ENCODE measurements at places on chromosomes 3 and 15.

GRCh38 chr3:31275038-31275572, 257.6 kb upstream of the STT3B start:
- no peak for DNase-seq

DNA sequence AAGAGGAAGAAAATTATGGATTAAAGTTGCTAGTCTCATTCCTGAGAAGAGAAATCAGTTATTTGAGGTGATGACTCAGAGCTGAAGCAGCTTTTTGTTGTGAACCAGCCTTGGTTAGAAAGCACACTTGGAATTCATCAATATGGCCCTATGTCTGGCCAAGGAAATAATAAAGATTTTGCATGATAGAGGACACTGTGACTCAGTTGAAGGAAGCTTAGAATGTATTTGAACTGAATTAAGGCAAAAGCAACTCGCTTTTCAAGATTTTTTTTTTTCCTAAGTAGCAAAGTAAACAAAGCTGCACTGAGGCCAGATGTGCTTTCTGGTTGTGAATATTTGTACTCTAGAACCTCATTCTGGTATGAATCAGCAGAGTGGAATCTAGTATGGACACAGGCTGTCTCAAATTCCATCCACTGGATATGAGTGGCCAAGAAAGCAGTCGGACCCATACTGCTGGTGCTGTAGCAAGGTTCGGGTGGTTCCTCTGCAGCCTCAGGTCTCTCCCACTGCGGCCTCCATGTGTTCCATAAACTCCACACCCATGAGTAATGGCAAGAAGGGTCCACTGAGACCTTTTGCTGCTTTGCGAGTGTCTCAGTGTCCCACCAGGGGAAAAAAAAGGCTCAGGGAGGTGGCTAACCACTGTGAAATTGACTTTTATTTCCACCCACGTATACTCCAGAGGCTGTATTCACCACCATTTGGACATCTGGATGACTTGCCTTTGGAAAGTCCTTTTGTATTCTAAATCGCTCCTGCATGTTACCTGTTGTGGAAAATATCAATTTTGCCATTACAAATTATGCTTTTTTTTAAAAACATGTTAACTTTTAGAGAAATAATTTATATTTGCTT, 53.1 kb downstream of the TGFBR2 start:
- DNase-seq: no peak

DNA sequence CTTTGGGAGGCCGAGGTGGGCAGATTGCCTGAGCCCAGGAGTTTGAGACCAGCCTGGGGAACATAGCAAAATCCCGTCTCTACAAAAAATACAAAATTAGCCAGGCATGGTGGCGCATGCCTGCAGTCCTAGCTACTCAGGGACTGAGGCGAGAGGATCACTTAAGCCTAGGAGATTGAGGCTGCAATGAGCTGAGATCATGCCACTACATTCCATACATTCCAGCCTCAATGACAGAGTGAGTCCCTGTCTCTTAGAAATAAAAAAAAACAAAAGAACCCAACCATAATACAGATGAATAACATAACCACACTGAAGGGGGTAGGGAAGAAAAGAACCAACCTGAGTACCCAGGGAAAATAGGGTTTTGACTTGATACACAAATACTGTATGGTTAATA, 19.7 kb upstream of the CGNL1 start:
- DNase-seq: no peak

- DNase-seq: no peak
Measured at GRCh38 chr3:64097920-64098319, 74.6 kb upstream of the PSMD6 start.

DNA sequence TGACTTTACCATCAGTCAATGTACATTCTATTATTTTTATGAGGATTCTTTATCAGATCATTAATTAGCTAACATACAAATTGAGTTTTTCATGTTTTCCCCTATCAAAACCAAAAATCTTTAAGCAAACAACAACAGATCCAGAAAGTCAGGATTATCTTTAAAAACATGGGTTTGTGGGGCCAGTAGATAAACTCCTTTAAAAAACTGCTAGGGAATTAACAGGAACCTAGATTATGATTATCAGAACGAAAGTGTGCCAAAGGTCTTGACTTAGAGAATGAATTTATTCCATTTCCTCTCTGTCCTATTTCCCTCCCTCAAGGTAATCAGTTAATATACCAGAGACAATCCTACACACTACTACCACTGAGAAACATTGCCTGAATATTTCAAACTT, 13.2 kb upstream of the CCDC13 start:
- no peak for DNase-seq

- DNase-seq: peak; percentile 74
Measured at GRCh38 chr15:85702321-85703101, 92.2 kb downstream of the KLHL25 start.

- DNase-seq: no peak
Measured at GRCh38 chr3:58111513-58112184, 99.1 kb downstream of the DNASE1L3 start.

- DNase-seq: no peak
Measured at GRCh38 chr15:28903555-28903954, 17.8 kb downstream of the APBA2 start.

DNA sequence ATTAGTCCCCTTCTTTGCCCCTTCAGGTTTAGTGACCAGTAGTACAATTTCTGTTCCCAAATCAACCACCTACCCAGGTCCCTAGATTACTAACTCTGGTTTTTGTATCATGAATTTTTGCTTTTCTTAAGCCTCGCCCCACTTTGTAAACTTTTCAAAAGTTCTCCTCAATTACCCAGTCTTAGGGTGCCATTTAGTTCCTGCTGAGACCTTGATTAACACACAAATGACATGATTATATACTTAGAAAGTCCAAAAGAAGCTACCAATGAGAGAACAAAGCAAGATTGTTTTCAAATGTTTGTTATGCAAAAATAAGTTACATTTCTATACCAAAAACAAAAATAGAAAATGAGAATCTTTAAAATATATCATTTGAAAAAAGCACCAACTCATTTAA, 594.4 kb downstream of the SQOR start:
- DNase-seq: no peak

GRCh38 chr3:46433841-46434240, 26.8 kb downstream of the CCRL2 start:
- DNase-seq: no peak

- no peak for DNase-seq
Measured at GRCh38 chr3:37924453-37924852, 62.8 kb downstream of the CTDSPL start.

- no peak for DNase-seq
Measured at GRCh38 chr3:126039870-126040269, 44.1 kb downstream of the SLC41A3 start.

DNA sequence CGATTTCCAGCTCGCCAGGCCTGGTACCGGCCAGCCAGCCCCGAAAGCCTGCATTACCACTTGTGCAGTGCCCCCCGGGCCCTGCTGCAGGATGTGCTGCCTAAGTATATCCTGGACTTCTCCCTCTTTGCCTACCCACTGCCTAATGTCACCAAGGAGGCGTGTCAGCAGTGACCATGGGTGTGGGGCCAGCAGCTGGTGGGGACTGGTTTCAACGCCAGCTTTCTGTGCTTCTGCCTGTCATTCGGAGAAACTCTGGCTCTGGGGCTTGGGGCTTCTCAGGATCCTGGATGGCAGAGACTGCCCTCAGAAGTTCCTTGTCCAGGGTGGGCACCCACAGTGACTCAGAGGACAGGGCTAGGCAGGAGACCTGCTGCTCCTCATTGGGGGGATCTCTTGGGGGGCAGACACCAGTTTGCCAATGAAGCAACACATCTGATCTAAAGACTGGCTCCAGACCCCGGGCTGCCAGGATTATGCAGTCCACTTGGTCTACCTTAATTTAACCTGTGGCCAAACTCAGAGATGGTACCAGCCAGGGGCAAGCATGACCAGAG, 1.5 kb downstream of the CHST14 start:
- DNase-seq: no peak

GRCh38 chr3:50466177-50466576, 37.3 kb downstream of the CACNA2D2 start:
- DNase-seq: no peak

DNA sequence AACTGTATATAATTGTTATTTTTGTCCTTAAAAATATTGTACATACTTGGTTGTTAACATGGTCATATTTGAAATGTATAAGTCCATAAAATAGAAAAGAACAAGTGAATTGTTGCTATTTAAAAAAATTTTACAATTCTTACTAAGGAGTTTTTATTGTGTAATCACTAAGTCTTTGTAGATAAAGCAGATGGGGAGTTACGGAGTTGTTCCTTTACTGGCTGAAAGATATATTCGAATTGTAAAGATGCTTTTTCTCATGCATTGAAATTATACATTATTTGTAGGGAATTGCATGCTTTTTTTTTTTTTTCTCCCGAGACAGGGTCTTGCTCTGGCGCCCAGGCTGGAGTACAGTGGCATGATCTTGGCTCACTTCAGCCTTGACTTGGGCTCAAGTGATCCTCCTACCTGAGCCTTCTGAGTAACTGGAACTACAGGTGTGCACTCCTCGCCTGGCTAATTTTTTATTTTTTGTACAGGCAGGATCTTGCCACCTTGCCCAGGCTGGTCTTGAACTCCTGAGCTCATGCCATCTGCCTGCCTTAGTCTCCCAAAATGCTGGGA, 10.7 kb downstream of the NFKBIZ start:
- DNase-seq: no peak

- DNase-seq: no peak
Measured at GRCh38 chr3:149736175-149736952, 15.9 kb downstream of the COMMD2 start.

GRCh38 chr15:69486481-69487110, 34.0 kb downstream of the RPLP1 start:
- peak; percentile 21 for DNase-seq

DNA sequence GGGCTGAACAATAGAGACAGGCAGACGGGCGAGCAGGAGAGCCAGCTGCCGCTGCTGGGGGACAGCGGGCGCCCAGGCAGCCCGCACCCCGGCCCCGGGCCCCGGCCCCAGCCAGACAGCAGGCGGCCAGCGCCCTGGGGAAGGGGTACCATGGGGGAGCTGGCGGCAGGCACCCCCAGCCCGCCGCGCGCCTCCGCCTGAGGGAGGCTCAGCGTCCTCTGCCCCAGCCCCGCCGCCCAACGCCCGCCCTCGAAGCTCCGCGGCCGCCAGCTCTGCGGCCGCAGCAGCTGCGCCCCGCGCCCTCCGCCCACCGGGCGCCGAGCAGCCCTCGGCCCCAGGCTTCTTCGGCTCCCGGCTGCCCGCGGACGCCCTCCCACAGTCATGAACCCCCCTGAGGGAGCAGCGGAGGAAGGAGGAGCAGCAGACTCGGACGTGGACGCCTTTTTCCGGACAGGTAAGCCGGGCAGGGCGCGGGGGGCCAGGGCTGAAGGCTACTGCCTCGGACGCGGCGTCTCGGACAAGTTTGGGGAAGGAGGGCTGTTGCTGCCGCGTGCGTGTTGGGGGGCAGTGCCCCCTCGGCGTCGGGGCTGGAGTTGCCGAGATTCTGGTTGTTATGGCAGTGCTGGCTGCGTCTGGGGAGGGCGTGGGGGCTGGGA, 41.6 kb upstream of the ROPN1 start:
- DNase-seq: no peak

GRCh38 chr3:34758630-34759261, 880.6 kb upstream of the ARPP21 start:
- no peak for DNase-seq

GRCh38 chr15:25192651-25193050, 237.9 kb downstream of the SNRPN start:
- DNase-seq: no peak

- peak; percentile 76 for DNase-seq
Measured at GRCh38 chr3:69433969-69434325, 48.1 kb upstream of the FRMD4B start.

- DNase-seq: no peak
Measured at GRCh38 chr3:178291574-178292370, 244.5 kb upstream of the KCNMB2 start.

DNA sequence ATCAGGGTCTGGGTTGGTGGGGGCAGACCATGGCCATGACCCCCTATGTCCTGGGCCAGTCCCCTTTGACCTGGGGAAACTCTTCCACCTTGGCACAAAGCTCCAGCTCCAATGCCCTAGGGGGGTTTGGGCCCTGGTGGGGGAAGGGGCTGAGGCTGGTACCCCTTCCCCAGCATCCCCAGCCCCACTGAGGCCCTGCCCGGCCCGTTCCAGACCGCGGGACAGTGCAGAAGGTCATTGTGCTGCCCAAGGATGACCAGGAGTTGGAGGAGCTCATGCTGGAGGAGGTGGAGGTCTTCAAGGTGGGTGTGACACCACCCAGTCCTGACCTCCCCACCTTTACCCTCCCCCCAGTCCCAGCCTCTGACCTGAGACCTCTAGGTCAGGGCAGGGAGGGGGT, 6.2 kb upstream of the GNAT1 start:
- DNase-seq: no peak

DNA sequence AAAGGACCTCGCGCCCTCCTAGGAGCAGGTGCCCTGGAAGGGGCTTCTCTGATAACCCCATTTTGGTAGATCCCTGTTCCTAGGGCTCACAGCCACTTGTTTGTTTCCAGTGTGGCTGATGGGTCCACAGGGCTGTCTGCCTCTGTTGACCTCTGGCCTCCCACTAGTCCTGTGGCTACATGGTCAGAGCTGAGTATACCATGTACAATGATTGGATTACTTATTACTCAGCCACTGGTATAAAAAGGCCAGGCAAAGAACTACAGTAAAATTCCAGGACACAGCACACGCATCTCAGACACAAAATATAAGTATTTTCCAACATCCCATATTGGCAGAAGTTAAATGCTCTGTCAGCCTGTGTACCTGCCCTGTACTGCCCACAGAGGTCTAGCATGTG, 277.3 kb downstream of the GABRG3 start:
- no peak for DNase-seq

DNA sequence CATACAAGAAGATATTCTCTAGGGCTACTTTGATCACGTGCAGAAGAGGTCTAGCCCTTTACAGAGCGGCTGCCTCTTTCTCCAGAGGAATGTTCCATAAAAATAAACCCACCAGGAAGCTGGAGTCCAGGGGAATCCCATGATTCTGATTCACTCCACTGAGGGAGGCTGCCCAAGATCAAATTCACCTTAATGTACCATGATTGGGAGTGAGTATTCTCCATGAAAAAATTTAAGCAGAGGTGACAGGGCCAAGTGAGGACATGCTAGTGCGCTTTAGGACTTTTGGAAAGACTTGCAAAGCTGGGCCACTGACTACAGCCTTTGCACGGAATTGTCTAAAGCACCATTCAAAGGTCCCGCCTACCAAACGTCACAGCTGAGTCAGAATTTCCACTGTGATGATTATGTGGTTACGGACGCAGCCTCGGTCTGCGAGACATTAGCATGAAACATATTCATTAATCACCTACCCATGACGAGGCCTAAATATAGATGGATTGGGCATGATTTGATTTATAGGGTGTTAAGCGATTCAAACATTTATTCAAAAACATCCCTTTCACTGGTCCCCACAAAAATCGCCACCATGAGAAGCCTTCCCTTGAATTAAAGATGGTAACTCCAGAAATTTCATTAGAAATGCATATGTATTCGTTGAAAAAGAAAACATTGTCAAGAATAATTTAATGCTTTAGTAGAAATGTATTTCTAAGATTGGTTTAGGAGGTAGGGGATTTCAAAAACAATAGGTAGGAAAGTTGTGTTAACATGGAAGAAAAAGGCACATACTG, 152.6 kb downstream of the GREM1 start:
- DNase-seq: peak; percentile 65

DNA sequence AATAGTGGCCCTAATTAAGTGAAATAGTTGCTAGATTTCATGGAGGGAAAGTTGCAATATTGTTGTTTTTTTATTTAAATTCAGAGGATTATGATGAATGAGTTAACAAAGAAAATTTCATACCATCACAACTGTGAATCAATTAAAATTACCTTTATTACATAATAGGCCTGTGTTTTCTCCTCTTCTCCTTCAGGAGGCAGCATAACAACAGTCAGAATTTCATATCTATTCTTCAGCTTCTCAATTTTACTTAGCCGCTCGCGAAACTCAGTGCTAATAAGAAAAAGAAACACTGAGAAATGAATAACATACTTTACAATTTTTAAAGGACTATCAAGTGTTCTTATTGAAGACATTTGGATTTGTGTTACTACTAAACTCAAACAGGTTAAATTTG, 29.4 kb downstream of the TTC14 start:
- no peak for DNase-seq

All from suppressor macrophage treated with lipopolysaccharide for 4 hours (primary cell).